ENCODE measurements at places on chromosomes 16 and 17.

DNA sequence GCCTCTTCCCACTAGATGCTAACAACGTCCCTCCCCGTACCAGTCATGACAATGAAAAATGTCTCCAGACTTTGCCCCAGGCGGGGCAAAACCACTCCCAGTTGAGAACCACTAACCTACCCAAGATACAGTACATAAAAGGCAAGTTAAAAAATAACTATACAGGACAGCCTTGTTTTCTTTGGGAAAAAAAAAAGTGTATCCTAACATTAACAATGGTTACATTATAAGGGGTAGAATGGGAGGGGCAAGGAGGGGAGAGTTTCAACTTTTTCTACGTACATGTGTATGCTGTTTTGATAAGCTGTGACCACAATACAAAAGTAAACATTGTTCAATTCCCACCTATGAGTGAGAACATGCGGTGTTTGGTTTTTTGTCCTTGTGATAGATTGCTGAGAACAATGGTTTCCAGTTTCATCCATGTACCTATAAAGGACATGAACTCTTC, 94.9 kb downstream of the TOX3 start:
- no peak for DNase-seq

GRCh38 chr16:74725651-74726455, 25.2 kb upstream of the MLKL start:
- no peak for DNase-seq

DNA sequence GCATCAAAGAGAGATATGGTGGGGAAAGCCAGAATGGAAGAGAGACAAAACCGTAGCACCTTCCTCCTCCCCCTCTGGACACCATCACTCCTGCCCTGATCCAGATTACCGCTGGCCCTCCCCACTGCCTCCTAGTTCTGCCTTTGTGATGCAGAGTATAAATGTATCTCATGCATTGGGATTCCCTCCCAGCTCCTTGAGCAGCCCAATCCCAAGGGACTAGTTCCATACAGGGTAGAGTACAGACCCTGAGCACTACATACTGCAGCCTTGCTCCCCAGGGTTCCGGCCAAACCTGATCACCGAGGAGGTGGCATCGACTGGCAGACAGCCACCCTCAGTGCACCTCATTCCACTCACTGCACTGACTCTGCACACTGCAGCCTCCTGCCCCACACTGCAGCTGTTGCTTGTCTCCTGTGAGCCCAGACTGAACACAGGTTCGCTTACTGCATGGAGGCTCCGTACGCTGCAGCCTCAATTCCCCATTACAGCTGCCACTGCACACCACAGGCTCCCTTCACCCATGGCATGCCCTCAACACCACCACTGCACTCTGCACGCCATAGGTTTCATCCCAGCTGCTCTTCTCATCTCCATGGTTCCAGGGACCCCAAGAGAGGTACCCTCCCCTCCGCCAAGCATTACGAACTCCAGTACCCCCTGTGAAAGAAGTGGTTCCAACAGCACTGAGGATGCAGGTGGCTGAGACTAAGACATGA, 1.7 kb upstream of the THRA start:
- no peak for DNase-seq

DNA sequence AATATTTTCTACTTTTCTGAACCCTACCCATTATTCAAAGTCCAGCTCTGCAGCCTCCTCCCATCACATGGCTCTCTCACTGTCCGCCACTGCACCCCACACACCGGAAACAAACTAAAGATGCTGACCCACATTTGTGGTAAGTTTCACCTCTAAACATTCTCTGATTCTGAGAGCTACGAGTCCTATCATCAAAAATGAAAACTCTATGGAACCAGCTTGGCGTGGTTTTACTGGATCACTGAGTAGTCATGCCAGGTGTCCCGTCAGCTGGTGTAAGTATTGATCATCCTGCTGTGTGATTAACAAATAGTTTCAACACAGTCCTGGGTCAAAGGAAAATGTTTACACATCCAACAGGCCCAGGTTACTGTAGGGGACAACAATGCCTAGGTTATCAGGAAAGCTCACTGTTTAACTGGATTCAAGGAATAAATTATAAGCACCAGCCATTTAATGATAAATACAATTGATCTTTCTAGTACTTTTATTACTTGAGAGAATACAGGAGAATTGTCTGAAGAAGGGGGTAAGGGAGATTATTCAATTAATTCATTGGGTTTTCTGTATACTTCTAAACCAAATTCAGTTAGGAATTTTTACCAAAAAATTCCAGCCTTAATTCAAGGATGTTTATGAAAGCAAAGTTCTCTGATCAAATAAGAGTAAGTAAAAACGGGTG, 33.9 kb downstream of the CYTH1 start:
- DNase-seq: no peak

GRCh38 chr16:68772030-68772681, 35.1 kb downstream of the CDH1 start:
- DNase-seq: no peak

DNA sequence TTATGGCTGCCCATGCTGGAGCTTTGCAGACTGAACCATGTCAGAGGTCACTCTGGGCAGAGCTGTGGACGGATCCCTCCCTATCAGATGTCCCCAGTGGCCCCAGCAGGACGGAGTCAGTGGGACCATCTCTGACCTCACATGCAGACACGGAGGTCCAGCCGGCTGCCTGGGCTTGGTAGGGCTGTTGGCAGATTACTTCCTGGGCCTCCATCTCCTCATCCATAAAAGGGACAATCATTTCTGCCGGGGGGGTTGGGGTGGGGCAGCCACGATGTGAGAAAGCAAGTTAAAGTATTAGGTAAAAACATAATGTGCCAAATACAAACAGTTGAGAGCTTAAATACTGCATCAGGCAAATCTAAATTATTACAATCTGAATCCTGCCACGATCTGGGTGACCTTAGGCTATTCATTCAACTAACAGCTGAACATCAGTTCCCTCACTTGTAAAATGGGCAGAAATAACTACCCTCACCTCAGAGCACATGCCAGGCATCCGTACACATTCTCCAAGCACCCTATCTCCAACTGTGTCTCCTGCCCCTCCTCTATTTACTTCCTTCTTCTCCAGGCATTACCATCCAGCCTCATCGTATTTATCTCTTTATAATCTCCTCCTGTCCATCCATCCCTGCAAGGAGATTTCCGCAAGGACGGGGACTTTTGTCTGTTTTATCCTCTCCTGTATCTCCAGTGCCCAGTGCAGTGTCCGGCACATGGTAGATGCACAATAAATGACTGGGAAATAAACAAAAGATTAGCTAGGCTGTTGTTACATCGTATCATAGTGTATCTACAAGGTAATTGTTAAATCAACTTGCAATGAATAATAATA, 192.3 kb upstream of the FOXF1 start:
- DNase-seq: no peak

DNA sequence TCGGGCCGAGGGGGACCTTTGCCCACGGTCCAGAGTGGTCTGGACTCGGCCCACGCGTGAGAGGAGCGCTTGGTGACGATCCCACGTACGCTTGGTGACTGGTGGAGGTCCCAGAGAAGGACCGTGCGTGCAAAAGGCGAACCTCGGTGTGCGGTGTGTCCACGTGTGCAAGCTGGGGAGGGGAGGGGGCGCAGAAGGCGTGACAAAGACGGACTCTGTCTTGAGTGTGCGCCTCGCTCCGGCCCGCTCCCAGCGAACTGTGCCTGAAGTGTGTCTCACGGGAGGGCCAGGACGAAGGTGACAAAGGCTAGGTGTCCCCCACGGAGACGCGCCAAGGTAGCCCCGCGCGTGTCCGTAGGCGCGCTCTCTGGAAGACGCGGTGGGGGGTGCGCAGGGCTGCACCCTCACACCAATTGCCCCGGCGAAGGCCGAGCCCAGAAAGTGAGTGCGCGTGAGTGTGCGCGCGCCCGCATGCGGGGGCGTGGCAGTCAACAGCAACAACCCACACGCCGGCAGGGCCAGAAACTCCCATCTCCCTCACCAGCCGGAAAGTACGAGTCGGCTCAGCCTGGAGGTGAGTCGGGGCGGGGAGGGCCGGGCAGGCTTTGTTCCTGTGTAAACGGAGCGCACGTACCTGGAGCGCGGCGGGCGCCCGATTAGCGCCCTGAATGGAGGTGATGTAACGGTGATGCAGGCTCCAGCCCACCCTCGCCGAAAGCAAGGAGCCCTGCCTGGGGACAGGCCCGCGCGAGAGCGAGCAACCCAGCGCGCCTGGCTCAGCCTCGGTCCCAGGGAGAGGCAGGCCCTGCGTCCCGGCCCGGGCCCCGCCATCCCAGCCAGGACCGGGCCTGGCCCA, at the start of gene GPRC5C:
Gene GPRC5C, plus strand, starts transcription at position 521 of the 856 bp plus-strand sequence. CDS start 7,689 bp downstream, outside the sequence.
- no peak for DNase-seq

All from iPS DF 6.9 (cell line).